Naive thymus-derived CD8-positive, alpha-beta T cell (primary cell): ENCODE measurements at places on chromosomes 6 and 20.

DNA sequence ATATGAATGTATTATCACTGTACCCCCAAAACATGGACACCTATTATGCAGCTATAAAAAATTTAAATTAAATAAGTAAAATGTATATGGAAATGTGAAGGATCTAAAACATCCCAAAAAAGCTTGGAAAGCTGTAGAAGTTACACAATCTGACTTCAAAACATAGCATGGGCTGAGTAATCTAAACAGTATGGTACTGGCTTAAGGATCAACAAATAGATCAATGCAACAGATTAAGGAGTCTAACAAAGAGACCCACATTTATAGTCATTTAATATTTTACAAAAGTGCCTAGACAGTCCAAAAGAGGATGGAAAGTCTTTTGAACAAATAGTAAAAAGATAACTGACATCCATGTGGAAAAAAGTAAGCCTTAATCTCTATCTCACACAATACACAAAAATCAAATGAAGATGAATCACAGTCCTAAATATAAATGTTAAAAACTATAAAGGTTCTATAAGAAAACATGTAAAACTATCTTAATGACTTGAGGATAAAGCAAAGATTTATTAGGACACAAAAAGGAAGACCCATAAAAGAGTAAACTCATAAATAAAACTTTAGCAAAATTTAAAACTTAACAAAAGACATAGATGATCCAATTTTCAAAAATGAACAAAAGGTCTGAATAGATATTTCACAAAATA lies 46.8 kb downstream of the RANBP9 start:
- DNase-seq = no peak

DNA sequence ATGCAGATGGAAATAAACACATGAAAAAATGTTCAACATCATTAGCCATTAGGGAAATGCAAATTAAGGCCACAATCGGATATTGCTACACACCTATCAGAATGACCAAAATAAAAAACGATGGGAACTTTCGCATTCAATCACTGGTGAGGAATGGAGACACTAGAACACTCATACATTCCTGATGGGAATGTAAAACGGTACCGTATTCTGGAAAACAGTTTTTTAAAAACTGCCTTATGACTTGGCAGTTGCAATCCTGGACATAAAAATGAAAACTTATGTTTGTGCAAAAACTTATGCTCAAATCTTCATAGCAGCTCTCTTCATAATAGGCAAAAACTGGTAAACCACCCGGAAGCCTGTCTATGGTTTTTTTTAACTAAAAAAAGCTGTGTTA lies 146.0 kb downstream of the CEBPB start:
- no peak for DNase-seq

GRCh38 chr6:31351033-31351380 lies 6.0 kb downstream of the HLA-B start:
- DNase-seq = no peak

DNA sequence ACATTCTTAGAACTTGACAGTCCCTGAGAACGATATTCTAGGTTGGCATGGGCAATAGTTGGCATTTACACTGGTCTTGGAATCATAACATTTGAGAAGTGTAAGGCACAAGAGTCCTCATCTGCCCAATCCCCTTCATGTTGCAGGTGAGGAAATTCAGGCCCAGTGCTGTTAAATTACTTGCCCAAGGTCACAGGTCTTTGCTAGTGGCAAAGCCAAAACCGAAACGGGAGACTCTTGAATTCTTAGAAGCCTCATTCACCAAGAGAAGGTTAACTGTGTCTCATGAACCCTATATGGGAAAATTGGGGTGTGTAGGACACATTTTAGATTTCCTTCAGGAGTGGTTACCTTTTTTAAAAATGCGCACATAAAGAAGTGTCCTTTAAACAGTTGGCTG lies 7.2 kb downstream of the E2F3 start:
- no peak for DNase-seq
